ENCODE measurements at places on chromosomes 2 and 18.

- DNase-seq: no peak
Measured at GRCh38 chr2:196105951-196106350, 37.3 kb upstream of the DNAH7 start.

DNA sequence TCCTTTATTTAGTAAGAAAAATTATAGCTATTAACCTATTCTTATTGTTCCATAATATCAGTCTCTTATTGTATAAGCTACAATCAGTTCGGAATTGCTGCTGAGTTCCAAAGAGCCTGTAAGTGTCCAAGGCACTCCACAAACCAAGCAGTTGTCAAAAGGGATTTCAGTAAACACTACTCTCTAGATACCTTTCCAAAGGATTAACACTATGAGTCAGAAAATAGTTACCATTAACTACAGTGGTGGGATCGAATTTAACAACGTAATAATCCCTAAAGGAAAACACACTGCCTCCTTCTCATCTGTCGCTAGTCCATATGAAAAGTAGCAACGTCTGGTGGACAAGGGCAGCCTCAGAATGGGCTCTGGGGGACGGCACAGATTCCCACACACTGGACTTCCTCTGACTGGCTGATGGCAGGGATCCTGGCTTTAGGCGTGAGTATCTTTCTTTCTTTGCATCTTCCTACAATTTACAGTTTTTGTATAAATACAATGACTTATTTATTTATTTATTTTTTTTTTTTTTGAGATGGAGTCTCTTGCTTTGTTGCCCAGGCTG lies 8.8 kb downstream of the TGFBRAP1 start:
- DNase-seq: no peak

DNA sequence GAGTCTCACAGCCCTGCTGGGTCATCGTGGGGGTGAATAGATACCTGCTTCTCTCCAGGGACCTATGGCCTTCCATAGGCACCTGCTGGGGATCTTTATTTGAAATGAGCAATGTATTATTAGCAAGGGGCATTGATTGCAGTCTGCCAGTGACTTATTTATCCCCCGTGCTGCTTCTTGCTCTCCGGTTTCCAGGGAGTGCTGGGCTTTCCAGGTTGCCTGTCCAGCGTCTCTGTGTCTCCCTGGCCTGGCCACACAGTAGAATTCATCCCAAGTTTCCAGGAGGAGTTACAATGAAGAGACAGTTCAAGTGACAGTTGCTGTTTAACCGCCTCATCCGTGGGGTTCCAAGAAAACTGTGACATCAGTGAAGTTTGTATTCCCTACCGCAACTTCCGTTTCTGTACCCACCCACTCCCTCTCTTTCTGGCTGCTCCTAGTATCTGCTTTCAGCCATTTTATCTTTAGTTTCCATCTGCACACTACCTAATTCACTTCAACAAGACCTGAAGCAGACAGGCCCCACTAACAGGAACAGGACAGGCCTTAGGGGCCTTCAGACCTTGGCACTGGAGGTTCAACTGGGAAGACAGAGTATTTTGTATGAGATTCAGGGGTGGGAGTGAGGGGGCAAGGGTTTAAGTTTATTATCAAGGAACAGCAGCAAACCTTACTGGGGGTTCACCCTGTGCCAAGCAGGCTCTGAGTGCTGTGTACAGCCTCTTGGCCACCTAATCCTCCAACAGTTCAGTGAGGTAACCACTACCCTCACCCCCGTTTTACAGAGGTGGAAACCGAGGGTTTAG lies 134.8 kb downstream of the PRKCE start:
- no peak for DNase-seq

- DNase-seq: no peak
Measured at GRCh38 chr2:63590626-63591408, 2.1 kb downstream of the MDH1 start.

DNA sequence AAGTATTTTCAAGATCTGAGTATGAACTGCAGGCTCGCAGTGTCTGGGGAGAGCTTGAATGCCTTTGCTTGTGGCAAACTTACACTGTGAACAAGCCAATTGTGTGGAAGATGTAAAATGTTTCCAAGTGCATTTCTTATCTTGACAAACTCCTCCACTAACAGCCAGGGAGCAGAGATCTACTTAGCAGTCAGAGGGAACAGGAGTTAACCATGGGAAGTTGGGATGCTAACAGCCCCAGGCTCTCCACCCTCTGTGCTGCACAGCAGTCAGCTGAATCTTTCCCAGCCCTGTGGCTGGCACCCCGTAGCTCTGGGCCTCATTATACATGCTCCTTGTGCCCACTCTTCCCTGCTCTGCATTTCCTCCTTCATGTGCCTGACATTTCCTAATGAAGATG lies 450.2 kb downstream of the TSN start:
- no peak for DNase-seq
